ENCODE measurements at places on chromosomes 1 and 21.
A peak's percentile ranks its signal among the peaks of the same experiment; 100 is the strongest.

DNA sequence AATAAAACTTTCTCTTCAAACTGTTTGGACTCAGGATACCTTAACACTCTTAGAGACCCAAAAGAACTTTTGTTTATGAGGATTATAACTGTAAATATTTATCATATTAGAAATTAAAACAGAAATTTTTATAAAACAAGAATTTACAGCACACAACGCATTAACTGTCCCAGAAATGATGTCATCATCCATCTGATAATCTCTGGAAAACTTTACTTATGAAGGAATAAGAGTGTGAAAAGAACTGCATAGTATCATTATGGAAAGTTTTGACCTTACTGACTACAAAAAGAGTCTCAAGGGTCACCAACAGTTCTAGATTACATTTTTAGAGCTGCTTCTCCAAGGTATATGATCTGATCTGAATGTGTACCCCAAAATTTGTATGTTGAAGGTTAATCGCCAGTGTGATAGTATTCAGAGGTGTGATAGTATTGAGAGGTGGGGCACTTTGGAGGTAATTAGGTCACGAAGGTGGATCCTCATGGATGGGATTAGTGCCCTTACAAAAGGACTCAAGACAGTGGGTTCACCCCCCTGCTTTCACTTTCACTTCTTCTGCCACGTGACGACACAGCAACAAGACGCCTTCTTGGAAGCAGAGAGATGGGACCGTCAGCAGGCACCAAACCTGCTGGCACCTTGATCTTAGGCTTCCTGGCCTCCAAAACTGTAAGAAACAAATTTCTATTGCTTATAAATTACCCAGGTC lies 95.7 kb upstream of the NR5A2 start:
- peak; percentile 53 for DNase-seq

DNA sequence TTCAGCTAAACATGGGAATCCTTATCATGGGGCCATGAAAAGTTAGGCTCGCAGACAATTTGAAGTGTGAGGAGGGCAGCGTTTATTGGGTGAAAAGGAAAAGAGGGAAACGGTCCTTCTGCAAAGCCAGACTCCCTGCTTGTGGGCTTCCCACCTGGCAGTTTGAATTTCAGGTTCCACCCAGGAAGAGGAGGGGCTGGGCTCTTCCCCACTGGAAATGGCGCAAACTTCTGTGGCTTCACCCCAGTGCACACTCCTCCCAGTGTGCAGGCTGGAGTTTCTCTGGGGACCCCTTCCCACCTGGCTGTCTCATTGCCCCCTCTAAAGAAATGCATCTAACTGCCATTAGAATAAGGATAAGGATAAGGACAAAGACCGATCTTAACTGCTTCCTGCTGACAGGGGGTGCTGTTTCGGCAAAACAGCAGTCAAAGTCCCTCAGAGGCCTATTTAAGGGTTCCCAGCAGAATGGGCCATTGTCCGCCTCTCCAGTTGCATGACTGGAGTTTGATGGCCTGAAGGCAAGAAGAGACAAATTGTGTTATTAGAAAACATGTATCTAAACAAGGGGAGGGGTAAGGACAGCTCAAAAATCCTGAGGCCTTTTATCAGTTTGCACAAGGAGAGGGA lies 20.4 kb downstream of the AIM2 start:
- DNase-seq, result no peak

DNA sequence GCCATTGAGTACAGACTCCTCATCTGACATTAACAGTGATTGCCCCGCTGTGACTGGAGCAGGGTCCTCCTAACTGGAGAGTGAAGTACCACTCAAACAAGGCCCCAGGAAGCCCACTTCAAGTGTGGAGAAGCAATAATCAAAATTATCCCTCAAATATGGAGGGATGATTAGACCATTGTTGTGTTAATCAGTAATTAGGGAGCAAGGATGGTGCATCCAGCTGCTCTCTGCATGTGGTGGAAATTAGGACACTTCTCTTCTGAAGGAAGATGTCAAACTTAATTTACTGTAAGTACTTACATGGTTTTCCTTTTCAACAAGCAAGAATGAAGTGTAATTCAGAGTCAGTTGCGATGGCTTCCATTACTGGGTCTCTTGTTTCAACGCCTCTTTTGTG lies 3.4 kb upstream of the ZP4 start:
- no peak for DNase-seq

GRCh38 chr1:157097692-157098091 lies 1.9 kb downstream of the ETV3L start:
- DNase-seq, result no peak

DNA sequence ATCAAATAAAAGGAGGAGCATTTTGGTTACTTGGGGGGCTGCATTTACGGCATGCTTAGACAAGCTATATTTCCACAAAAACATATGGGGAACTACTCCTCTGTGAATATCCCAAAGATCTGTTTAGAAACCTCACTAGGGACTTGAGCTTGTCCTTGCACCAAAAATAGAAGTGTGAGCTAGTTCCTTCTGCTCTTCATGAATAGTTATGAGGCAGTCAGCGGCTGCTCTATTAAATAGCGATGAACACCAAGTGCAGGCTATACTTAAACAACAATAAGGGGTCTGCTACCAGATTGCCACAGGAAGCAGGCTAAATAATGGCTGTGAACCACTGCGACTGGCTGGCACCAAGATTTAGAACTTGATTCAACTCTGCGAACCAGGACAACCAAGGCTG lies 190.1 kb downstream of the PCP4 start:
- DNase-seq, result no peak

GRCh38 chr1:98382586-98382985 lies 278.9 kb upstream of the SNX7 start:
- DNase-seq, result no peak

- no peak for DNase-seq
Observed at GRCh38 chr1:236023926-236024565, 40.8 kb downstream of the NID1 start.

DNA sequence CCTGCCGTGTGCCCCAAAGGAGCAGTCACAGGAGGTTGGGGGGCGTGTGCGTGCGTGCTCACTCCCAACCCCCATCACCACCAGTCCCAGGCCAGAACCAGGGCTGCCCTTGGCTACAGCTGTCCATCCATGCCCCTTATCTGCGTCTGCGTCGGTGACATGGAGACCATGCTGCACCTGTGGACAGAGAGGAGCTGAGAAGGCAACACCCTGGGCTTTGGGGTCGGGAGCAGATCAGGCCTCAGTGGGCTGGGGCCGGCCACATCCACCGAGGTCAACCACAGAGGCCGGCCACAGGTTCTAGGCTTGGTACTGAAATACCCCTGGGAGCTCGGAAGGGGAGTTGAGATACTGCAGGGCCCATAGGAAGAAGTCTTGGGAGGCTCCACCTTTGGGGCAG lies 23.5 kb downstream of the COL6A1 start:
- no peak for DNase-seq

DNA sequence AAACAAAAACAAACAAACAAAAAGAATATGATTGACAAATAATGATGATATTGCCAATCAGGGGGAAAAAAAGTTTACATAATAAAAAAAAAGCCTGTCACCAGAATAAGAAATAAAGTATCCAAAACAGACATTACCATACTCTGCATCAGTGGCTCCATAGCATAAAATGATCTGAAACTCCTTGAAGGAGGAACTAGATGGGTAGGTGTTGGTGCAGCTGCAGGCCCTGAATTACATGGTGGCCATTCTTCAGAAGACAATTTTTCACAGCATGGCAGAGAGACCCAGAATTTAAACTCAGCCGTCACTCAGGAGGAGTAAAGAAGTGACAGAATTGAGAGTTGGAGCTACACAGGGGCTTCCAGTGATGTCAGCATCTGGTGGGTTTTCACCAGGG lies 60.2 kb downstream of the GLUL start:
- DNase-seq, result no peak

GRCh38 chr1:22798083-22798482 lies 87.4 kb downstream of the EPHB2 start:
- DNase-seq, result no peak

DNA sequence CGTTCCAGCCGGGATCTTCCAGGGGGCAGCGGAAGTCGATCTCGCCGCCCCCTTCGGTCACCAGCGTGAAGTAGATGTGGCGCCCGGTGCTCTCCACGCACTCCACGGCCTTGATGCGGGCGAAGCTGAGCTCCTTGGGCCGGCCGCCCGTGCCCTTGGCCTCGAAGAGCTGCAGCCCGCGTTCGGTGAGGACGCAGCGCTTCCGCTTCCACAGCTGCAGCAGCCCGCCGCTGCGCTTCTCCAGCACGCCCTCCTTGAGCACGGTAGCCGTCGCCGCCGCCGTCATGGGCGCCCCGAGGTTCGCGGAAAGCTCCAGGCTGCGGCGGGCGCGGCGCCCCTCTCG lies 516 bp downstream of the PHLDA3 start:
- peak; percentile 34 for DNase-seq

DNA sequence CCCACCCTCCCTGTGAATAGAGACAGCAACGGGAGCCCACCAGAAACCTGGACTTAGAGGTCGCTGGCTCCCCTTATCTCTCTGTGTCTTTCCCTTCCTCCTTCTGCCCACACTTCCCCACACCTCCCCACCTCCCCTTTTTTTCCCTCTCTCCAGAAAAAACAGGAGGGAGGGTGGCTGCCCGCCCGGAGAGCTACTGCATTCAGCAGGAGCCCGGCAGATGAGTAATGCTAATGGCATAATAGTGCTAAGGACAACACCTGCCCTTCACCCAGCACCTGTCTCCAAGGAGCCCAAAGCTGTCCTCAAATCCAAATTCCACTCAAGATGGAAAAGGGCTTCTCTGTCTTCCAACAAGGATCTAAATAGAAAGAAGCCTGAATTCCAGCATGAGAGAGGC lies 11.4 kb upstream of the PRELP start:
- peak; percentile 34 for DNase-seq

DNA sequence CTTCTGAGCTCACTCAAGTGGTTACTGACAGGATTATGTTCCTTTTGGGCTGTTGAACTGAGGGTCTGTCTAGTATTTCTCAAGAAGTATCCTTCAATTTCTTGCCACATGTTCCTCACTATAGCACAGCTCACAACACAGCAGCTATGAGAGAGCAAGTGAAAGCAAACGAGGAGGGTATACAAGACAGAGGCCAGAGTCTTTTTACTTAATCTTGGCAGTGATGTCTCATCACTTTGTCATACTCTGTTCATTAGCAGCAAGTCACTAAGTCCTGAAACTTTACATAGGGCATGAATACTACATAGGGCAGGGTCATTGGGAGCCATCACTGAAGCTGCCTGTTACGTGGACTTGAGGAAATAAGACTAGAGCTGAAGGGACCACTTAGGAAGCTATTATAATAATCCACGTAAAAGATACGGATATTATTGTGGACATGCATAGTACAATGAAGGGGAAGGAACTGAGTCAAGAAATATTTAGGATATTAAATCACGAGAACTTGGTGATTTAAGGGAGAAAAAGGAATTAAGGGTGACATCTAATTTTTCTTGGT lies 63.7 kb downstream of the SLC30A7 start:
- no peak for DNase-seq

- no peak for DNase-seq
Observed at GRCh38 chr1:186218654-186219352, 156.2 kb downstream of the TPR start.

GRCh38 chr1:51969038-51969705 lies 21.3 kb downstream of the RAB3B start:
- DNase-seq, result peak; percentile 94

GRCh38 chr21:37395961-37396360 lies 29.4 kb downstream of the DYRK1A start:
- DNase-seq, result no peak

- DNase-seq, result no peak
Observed at GRCh38 chr1:79255421-79255820, 248.9 kb upstream of the ADGRL4 start.

DNA sequence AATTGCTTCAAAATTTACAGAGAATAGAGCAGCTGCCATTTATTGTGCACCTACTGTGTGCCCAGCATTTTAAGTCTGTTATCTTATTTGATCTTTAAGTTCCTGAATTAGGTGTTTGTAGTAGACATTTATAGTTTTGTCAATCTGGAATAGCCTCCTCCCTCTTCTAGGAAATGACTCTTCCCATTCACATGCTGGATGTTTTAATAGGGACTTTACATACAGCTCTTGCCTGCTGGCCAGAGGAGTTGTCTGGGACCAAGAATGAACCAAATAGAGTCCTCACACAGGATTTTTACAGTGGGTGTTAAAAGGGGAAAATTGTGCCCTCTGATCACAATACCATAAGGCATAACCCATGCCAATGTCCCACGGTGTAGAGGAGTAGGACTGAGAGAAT lies 367.1 kb downstream of the PDE4B start:
- no peak for DNase-seq

DNA sequence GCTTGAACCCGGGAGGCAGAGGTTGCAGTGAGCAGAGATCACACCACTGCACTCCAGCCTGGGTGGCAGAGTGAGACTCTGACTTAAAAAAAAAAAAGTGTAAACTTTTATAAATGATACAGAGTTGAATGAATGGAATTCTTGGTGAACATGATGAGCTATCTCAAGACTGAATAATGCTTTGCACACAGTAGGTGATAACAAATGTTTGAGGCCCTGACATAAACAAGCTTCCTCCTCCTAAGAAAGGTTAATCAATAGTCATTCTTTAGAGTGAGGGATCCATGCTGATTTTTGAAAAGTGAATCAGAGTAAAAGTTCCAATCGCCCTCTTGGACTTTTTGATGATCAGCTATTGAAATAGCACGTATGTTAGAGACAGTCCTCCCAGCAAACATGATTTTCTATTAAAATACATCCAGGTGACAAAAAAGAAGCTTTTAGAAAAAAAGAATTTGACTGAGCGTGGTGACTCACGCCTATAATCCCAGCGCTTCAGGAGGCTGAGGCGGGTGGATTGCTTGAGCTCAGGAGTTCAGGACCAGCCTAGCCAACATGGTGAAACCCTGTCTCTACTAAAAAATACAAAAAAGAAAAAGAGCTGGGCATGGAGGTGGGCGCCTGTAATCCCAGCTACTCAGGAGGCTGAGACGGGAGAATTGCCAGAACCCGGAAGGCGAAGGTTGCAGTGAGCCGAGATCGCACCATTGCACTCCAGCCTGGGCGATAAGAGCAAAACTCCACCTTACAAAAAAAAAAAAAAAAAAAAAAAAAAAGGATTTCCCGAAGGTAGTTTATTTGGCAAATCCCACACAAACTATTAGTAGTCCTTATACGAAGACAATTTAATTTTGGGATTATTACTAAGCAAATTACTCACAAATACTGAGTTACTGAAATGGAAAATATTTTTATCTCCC lies 181.8 kb downstream of the NFIA start:
- no peak for DNase-seq

- DNase-seq, result peak; percentile 84
Observed at GRCh38 chr1:193211539-193211938, 25.1 kb upstream of the B3GALT2 start.

GRCh38 chr1:15501208-15502032 lies 22.6 kb downstream of the CASP9 start:
- peak; percentile 48 for DNase-seq

- DNase-seq, result no peak
Observed at GRCh38 chr21:34011660-34012059, 61.7 kb upstream of the MRPS6 start.

DNA sequence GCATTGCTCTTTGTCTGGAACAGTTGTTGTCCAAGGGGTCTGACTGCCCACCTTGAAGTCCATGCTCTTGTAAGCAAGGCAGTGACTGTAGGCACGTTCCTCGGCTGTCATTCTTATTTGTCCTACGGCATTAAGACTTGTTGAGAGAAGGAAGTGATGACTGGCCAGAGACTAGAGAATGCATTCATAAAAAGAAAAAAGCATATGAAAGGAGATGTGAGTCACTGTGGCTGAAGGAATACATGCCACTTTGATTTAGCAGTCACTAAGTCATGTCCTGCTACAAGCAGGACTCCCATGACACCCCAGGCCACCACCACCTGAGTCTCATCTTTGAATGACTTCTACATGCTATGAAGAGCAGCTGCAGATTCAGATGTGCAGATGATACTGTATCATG lies 50.5 kb downstream of the CNN3 start:
- peak; percentile 69 for DNase-seq

- peak; percentile 41 for DNase-seq
Observed at GRCh38 chr1:7069931-7070330, 284.7 kb downstream of the CAMTA1 start.
